HT-29 (cell line): ENCODE measurements at places on chromosomes 3 and 15.

DNA sequence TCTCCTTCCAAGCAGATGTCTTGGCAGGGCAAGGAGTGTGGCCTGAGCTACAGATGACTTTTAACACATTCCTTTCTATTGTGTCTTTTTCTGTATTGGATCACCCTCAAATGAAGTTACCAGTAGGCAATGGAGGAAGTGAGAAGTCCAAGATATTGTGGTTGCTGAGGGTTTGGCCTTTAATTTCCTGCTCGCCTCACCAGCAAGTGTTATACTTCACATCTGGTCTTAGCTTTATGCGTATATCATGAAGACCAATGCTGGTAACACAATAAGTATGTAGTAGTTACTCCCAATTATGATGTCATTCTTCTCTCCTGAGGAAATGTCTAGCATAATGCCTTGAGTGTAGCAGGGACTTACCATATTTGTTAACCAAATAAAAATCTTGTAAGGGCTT is 179.9 kb downstream of the ZIC1 start:
- DNase-seq: no peak

- no peak for DNase-seq
Observed at GRCh38 chr3:182617500-182617899, 175.8 kb upstream of the ATP11B start.

- DNase-seq: no peak
Observed at GRCh38 chr15:58284293-58284692, 146.1 kb downstream of the AQP9 start.

DNA sequence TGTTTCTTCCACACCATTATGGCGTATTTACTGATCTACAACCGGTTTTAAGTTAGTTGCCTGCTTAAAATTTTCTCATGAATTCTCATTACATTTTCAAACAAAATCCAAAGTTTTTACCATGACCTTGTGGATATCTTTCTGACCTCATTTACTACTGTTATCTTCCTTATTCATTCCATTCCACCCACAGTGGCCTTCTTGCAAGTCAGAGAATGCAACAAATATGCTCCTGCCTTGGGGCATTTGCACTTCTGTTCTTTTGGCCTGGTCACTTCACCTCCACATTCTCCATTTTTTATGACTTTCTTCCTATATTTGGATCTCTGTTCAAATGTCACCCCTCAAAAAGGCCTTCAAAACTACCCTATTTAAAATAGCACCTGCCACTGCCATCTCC is 8.8 kb upstream of the SLC15A2 start:
- DNase-seq: no peak

- no peak for DNase-seq
Observed at GRCh38 chr3:58487140-58487886, 4.6 kb upstream of the KCTD6 start.
